Left lung (tissue), 14 donors: ENCODE measurements at places on chromosomes 6 and 20. TPM values are rescaled to one million over a fixed set of nuclear protein-coding genes. Genes with fewer than 3 reads are reported as not detected.

GRCh38 chr20:25300496-25301170 is 52.7 kb downstream of the PYGB start:
- H3K36me3 ChIP-seq = peaks cover 85% of the 10 kb centered on the region
- no peak overlapping the region for H3K27ac ChIP-seq
- H3K4me3 ChIP-seq = no peak overlapping the region

DNA sequence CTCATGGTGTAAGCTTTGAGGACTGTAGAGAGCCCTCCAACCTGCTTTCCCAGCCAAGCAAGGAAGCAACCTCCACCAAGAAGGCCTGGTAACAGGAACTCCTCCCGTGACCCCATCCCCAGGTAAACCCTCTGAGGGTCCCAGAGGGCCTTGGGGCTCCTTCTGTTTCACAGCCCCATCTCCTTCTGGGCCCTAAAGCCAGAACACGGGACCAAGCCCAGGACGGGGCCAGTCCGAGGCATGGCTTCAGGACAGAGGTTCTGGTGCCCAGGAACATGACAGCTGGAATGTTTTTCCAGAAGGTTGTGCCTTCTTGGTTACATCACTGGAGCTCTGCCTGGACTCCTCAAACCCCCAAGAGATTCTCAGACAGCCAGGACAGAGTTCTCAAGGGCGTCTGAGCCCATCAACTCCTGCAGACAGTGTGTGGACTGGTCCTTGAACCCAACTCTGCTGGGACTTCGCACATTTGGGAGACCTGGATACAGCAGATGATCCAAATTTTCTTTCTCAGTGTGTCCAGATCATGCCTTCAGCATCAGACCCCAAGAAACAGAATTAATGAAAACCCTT is 43.1 kb downstream of the RRBP1 start:
- H3K27me3 ChIP-seq = no peaks in the 10 kb centered on the region
- no peak for DNase-seq
- peaks cover 15% of the 10 kb centered on the region for H3K4me1 ChIP-seq
- no peak overlapping the region for H3K27ac ChIP-seq
- no peak overlapping the region for H3K4me3 ChIP-seq

- no peak overlapping the region for H3K27ac ChIP-seq
- no peaks in the 10 kb centered on the region for H3K27me3 ChIP-seq
- DNase-seq = no peak
Measured at GRCh38 chr6:110951986-110952794, 6.3 kb upstream of the GTF3C6 start.

DNA sequence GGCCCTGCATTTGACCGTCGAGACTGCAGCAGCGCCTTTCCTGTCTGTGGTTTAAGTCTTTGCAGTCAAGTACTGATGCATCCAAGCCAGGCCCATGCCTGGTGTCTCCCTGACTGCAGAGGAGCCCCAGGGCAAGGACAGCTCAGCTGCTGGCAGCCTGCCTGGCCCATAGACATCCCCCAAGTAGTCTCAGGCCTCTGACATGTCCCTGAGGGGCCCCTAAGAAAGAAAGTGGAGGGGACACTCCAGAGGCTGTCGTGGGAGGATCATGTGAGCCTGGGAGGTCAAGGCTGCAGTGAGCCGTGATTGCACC is 18.0 kb downstream of the HRH3 start:
- H3K27ac ChIP-seq = no peak overlapping the region
- no peaks in the 10 kb centered on the region for H3K27me3 ChIP-seq
- peaks cover 70% of the 10 kb centered on the region for H3K36me3 ChIP-seq
- H3K4me3 ChIP-seq = no peak overlapping the region
- no peak for DNase-seq
- H3K4me1 ChIP-seq = no peaks in the 10 kb centered on the region

GRCh38 chr20:3374296-3374695 is 33.2 kb downstream of the DNAAF9 start:
- no peak overlapping the region for H3K4me3 ChIP-seq
- no peaks in the 10 kb centered on the region for H3K27me3 ChIP-seq
- DNase-seq = no peak
- no peak overlapping the region for H3K27ac ChIP-seq
- H3K4me1 ChIP-seq = peaks cover 10% of the 10 kb centered on the region

DNA sequence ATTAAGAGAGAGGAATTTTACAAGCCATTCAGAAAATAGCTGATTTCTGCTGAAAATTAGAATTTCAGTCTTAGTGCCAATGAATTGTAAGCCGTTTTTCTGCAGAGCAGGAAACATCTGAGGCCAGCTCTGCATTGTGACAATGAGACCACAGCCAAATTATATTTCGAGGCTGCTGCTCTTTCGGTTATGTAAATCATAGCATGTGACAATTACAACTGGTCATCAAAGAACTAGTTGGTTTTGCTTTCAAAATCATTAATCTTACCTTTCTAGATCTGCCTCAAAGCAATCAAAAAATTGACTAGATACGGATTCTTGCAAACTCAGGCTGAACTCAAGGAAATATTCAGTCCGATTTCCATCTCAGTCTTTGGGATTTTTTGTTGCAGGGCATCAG is 33.4 kb upstream of the INSM1 start:
- DNase-seq = no peak
- H3K4me1 ChIP-seq = peaks cover 9% of the 10 kb centered on the region
- no peak overlapping the region for H3K4me3 ChIP-seq
- H3K36me3 ChIP-seq = no peaks in the 10 kb centered on the region

GRCh38 chr6:43707767-43708166 is 20.2 kb upstream of the MRPS18A start:
- H3K27ac ChIP-seq = no peak overlapping the region
- peaks cover 66% of the 10 kb centered on the region for H3K4me1 ChIP-seq
- no peaks in the 10 kb centered on the region for H3K27me3 ChIP-seq
- DNase-seq = no peak
- no peaks in the 10 kb centered on the region for H3K36me3 ChIP-seq

The OPN5 gene
- total RNA-seq = not detected

The NKX2-4 gene
- not detected for total RNA-seq
